ENCODE measurements at places on chromosomes 2 and 18.

- no peak for DNase-seq
These were observed 21.9 kb upstream of the RNF149 start for GRCh38 chr2:101330253-101330933.

DNA sequence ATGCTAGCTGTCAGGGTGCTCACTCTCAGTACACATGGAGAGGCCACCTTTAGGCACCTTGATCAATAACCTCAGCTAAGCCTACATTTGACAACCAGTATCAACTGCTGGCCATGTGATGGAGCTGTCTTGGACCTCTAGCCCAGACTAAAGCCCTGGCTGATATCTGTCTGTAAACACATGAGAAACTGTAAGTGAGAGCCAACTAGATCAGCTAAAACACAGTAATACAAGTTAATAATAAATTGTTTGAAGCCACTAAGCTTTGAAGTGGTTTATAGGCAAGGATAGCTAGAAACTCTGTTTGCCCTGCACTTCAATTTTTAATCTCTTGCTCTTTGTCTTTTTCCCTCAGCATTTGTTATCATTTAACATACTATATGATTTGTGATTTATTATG is 407.1 kb downstream of the SPAG16 start:
- no peak for DNase-seq

DNA sequence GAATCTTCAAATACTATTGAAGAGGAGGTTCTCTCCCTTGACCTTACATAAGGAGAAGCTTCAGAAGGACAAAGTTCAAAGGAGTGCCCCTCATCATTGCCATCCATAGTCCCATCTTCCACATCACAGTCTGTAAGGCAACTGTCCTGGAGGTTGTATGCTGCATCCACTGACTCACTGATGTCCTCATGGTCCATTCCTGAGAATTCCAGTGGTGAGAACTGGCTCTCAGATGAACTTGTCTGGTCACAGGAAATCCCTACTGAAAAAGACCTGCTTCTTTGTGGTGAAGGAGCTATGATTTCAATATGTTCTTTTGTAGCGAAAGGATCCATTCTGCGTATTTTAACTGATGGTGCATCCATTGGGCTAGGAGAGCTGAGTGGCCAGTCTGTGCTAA is 52.2 kb downstream of the EIF2AK3 start:
- no peak for DNase-seq

- DNase-seq = no peak
These were observed 328 bp downstream of the EGR4 start for GRCh38 chr2:73292906-73293533.

DNA sequence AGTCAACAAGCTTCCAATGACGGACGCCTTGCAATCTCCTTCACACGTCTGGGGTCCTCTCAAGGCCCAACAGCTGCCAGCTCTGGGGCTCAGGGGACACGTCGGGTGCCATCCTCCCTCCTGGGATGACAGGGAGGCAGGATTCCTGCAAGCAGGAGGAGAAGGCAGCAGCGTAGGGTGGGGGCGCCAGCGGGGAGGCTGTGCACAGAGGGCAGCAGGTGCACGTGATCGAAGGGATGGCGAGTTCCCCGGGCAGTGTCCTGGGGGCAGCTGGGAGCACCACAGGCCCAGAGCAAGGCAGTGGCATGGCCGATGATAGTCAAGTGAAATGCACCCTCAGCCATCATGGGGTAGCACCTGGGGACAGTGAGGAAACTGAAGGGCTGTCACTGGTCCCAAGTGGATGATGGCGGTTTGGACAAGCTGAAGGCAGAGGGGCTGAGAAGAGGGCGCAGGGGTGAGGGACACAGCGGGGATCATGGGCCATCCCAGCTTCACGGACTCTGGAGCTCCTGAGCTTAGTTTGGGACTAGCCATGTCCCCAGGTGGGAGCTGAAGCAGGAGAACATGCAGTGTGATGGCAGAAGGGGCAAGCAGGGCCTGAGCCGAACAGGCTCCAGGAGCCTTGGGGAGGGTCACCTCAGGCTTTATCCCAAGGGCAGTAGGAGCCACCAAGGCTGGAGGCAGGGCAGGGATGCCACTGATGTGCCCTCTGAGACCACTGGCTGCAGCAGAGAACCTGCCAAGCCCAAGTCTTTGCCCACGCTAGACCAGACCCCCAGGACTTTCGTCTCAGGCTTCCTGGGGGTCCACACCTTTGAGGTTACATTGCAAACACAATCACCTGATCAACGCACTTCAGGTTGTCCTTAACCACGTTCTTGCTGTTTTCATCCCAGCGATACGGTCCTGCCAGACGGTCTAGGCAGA is 16.3 kb upstream of the SNED1 start:
- DNase-seq = no peak

DNA sequence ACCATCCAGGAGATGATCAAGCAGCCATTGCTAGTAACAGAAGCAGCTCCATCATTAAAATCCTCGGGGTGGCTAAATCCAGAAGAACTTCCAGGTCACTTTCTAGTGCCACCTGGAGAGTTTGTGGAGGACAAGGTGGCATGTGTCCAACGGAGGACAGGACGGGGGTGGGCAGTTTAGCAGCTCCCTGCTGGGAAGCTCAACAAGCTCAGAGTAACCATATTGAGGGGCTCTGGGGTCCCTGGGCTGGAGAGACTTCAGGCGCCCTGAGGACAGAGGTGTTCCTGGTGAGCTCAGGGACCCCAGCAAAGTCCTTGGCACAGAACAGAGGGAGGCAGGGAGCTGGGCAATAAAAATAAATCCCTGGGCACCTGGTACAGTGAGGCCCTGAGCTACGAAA is 140.0 kb upstream of the FHL2 start:
- no peak for DNase-seq

- no peak for DNase-seq
These were observed 145.5 kb upstream of the CTAGE1 start for GRCh38 chr18:22563164-22563583.

GRCh38 chr2:123165616-123166015 is 859.5 kb upstream of the CNTNAP5 start:
- DNase-seq = no peak

DNA sequence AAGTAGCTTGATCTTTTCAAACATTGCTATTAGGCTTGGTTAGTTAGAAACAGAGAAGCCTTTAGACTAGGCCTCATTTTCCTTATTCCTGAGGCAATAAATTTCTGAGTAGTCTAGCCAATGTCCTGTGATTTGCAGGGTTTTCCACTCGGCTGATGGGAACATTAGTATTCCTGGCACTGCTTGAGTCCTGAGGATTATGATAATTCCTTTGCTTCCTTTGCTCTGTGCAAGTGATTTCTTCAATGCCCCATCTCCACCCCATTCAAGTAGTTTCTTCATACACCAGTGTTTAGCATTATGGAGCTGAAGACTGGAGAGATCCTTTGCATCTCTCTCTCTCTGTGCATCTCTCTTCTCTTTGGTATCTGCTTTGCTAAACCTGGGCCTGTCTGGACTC is 14.3 kb upstream of the SLC4A10 start:
- DNase-seq = no peak

GRCh38 chr2:170019060-170019805 is 158.7 kb upstream of the MYO3B start:
- DNase-seq = no peak

- no peak for DNase-seq
These were observed 486.7 kb upstream of the GCFC2 start for GRCh38 chr2:76197428-76197827.

DNA sequence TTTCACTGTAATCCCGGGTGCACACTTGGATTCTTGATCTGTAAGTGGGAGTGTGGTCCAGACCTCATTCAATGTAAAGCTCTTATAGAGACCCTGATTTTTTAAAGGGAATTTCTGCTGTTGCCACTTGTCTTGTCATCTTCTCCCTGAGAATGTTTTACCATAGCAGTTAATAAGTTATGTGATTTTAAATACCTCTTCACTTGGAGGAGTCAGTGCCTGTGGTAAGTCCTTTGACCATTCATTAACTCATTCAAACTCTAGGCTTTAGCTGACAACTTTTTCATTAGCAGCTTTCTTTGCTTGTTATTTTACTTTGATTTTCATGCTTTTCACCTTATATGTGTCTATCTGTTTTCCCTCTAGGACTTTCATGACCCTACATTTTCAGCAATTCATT is 51.3 kb downstream of the FMNL2 start:
- no peak for DNase-seq

- DNase-seq = no peak
These were observed 29.6 kb downstream of the COLEC12 start for GRCh38 chr18:470661-471501.

GRCh38 chr2:150042500-150043171 is 444.8 kb downstream of the RND3 start:
- no peak for DNase-seq

GRCh38 chr2:42321452-42322064 is 39.5 kb downstream of the COX7A2L start:
- no peak for DNase-seq

GRCh38 chr2:222284466-222284865 is 14.3 kb downstream of the PAX3 start:
- no peak for DNase-seq

GRCh38 chr18:75553021-75553420 is 125.5 kb upstream of the SMIM21 start:
- no peak for DNase-seq

GRCh38 chr2:134745023-134745422 is 26.2 kb upstream of the TMEM163 start:
- DNase-seq = no peak

DNA sequence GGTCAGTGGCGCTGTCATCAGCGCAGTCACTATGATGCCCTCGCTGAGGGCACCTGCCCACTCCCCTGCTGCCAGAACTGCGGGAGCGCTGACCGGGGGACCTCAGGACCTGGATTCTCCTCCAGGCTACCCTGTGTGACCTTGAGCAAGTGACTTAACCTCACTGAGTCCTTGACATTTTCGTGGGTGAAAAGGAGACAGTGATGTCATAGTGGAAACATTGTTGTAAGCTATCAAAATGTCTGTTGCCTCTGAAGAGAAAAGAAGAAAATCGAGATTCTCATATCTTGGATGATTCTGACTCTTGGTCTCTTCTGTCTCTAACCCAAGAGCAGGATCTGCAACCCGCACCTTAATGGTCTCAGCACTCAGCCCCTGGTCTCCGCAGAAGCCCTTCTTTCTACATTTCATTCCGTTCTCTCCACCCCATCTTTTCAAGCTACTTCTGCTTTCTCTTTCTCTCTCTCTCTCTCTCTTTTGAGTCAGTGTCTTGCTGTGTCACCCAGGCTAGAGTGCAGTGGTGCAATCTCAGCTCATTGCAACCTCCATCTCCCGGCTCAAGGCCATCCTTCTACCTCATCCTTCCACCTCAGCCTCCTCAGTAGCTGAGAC is 978 bp upstream of the TUBA4A start:
- DNase-seq = no peak

DNA sequence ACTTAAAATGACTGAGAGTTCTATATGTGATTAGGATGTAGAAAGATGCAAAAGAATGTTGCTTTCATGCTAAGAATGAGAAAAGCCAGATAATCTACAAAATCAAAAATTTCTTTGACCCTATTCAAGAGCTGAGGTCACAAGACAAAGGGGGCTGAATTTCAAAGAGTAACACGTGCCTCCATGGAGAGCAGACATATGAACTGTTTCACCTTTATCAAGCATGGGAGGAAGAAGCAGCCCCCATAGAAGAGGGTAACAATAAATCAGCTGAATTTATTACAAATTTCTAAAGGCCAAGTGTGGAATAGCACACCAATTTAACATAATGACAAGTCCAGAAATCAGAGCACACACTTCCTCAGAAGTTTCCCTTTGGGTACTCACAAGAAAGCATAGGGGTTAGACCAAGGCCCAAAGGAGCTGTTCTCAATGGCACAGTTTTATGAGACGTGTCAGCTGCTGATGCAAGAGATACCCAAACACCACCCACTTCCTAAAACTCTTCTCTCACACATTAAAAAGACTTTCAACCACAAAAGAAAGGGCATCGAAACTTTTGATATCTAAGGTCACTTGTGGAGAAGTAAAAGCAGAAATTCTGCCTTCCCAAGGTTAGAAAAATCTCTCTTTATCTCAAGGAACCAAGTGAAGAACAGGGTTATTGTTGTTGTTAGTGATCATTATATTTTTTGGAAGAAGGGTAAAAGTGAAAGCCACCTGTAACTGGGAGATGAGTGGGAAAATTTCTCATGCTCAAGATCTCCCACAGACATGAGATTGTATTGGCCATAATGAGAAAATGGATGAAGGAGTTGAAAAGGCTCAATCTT is 950.1 kb downstream of the TRIB2 start:
- DNase-seq = no peak

All from occipital lobe (tissue), 3 donors.